ENCODE measurements at places on chromosomes 7 and 10.

DNA sequence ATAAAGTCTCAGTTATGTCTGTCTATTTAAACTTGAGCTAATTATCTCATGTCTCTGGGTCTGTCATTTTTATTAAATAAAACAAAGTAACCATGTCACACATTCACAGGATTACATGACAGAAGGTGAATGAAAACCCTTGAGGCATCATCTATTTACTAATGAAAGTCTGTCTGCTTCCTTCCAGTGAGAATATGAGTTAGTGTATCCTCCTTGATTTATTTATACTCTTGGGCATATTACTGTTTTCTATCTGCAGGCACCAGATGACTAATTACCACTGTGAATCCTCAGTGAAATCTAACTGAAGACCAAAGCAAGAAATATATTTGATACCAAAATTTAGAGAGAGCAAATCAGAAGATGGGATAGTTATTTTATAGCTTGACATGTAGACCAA lies 163.7 kb downstream of the CDC14C start:
- DNase-seq, result no peak

DNA sequence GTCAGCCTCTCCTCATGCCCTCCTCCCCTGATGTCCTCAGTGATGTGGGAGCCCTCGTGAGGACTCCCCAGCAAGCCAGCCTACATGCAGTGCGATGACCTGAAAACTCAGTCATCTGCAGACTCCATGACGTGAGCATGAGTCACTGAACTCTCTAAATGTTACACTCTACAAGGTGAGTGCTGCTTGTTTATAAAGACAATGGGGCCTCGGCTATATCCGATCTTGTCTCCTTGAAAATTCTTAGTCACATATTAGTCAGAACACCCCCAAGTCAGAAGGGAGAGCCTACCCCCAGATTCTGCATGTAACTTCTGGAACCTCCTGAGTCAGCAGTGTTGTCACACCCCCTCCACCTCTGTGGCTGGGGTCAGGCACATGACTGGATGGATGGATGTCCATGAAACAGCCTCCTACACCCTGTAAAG lies 673.8 kb downstream of the INHBA start:
- DNase-seq, result no peak

- no peak for DNase-seq
Observed at GRCh38 chr10:133158756-133159610, 1.0 kb upstream of the KNDC1 start.

DNA sequence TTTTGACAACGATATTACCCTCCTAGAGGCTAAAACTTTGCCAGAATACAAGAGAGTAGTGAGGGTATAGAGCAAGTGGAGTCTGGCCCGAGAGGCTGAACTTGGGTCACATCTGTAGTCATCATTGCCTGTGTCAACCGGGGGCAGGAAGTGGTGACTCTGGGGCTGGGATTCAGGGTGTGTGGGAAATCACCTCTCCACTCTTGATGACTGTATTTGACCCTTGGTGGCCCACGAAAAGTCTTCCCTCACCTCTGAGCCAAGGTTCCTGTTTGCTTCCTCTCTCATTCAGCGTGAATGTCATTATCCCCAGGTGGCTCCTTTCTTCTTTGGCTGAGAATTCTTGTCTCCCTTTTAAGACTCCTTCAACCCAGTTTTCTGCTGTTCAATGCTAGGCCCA lies 240.4 kb downstream of the ABCA13 start:
- no peak for DNase-seq

Data from left renal pelvis (tissue), 4 donors.